NCI-H524 (cell line): ENCODE measurements at places on chromosomes 7 and 10.

GRCh38 chr10:22029445-22030236, 26.1 kb upstream of the DNAJC1 start:
- DNase-seq: no peak

- no peak for DNase-seq
Measured at GRCh38 chr10:52011118-52011517, 303.0 kb upstream of the DKK1 start.

DNA sequence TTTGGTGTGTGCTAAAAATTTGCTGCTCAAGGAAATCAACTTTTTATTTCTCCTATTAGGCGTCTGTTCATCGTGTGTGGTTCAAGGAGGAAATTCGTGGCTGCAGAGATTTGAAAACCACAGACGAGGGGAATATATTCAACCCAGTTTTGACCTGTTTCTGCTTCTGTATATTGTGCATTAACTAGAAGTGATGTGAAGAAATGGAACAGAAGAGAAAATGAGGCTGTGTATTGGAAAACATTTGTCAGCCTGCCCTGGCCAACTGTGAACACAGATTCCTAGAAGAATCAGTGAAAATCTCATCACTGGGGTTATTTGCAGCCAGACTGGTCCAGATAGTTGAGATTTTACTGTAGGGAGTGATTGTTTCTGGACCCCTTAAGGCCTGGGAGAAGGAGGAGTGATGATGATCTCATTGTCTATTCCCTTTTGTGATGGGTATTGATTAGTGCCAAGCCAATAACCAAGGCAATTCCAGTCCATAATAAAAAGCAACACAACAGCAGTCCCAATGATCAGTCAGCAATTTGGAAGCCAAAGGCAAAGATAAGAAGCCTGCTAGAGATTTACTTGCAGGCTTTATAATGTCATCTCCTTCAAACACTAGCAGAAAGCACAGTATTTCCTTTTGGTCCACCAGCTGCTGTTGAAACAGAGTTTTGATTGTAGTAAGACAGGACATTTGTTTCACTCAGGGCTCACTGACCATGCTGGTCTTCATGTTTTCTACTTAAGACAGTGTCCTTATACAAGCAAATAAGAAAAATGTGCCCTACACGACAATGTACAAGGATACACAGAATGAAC, 339.4 kb downstream of the PRPF18 start:
- no peak for DNase-seq

GRCh38 chr10:13104697-13105096, 4.7 kb downstream of the OPTN start:
- no peak for DNase-seq

- no peak for DNase-seq
Measured at GRCh38 chr10:7955446-7955845, 99.0 kb upstream of the GATA3 start.
